GM12878 (cell line): ENCODE measurements at places on chromosomes 1 and 21. TPM values are rescaled to one million over a fixed set of nuclear protein-coding genes. Genes with fewer than 3 reads are reported as not detected.

CD247 gene
- polyA plus RNA-seq = 0.53 and 0.54 TPM in 2 replicates

MCOLN2 gene
- polyA plus RNA-seq = 94.3 and 105 TPM in 2 replicates

PRR9 gene
- polyA plus RNA-seq = not detected in 2 replicates

PTGFR gene
- not detected in 2 replicates for polyA plus RNA-seq

CACHD1 gene
- polyA plus RNA-seq = not detected in 2 replicates

AUNIP gene
- 11.2 and 12.4 TPM in 2 replicates for polyA plus RNA-seq

SPATA46 gene
- not detected in 2 replicates for polyA plus RNA-seq

WNT3A gene
- polyA plus RNA-seq = not detected in 2 replicates

SPRR3 gene
- not detected in 2 replicates for polyA plus RNA-seq

MAP1LC3C gene
- not detected in 2 replicates for polyA plus RNA-seq

NBPF8 gene
- polyA plus RNA-seq = 1.5 and 1.7 TPM in 2 replicates

RXRG gene
- 0.10 TPM in 1 of 2 replicates, not detected in the other for polyA plus RNA-seq

FCER1A gene
- polyA plus RNA-seq = 0.31 TPM in 1 of 2 replicates, not detected in the other

S100A9 gene
- not detected in 2 replicates for polyA plus RNA-seq

GJA9 gene
- 0.13 TPM in 1 of 2 replicates, not detected in the other for polyA plus RNA-seq

ALX3 gene
- polyA plus RNA-seq = not detected in 2 replicates

DENND2C gene
- not detected in 2 replicates for polyA plus RNA-seq

FAM177B gene
- polyA plus RNA-seq = not detected in 2 replicates

C1orf87 gene
- polyA plus RNA-seq = not detected in 2 replicates

HPDL gene
- 53.1 and 57.9 TPM in 2 replicates for polyA plus RNA-seq

HCN3 gene
- polyA plus RNA-seq = 1.7 and 1.8 TPM in 2 replicates

ASAP3 gene
- polyA plus RNA-seq = 0.28 and 0.33 TPM in 2 replicates

PIK3CD gene
- polyA plus RNA-seq = 39.4 and 53.4 TPM in 2 replicates

KAZN gene
- polyA plus RNA-seq = 0.30 and 1.00 TPM in 2 replicates

FCER1G gene
- 0.38 and 0.71 TPM in 2 replicates for polyA plus RNA-seq

GALE gene
- 71.7 and 72.2 TPM in 2 replicates for polyA plus RNA-seq

RAP1GAP gene
- 0.09 TPM in 1 of 2 replicates, not detected in the other for polyA plus RNA-seq

SFN gene
- polyA plus RNA-seq = 0.82 and 0.94 TPM in 2 replicates

BLACAT1 gene
- polyA plus RNA-seq = 0.13 TPM in 1 of 2 replicates, not detected in the other

IL24 gene
- polyA plus RNA-seq = 5.1 and 5.3 TPM in 2 replicates

MPL gene
- polyA plus RNA-seq = not detected in 2 replicates

NR0B2 gene
- not detected in 2 replicates for polyA plus RNA-seq

RGS13 gene
- polyA plus RNA-seq = 0.20 TPM in 1 of 2 replicates, not detected in the other

HJV gene
- polyA plus RNA-seq = not detected in 2 replicates

LZIC gene
- polyA plus RNA-seq = 23.9 and 24.4 TPM in 2 replicates

FALEC gene
- polyA plus RNA-seq = 0.42 and 0.71 TPM in 2 replicates

KLHDC9 gene
- 3.7 and 4.9 TPM in 2 replicates for polyA plus RNA-seq

TMEM61 gene
- polyA plus RNA-seq = not detected in 2 replicates

CELA2B gene
- polyA plus RNA-seq = not detected in 2 replicates

MXRA8 gene
- 0.15 and 0.21 TPM in 2 replicates for polyA plus RNA-seq

SELP gene
- polyA plus RNA-seq = not detected in 2 replicates

PGLYRP4 gene
- polyA plus RNA-seq = 0.28 and 0.51 TPM in 2 replicates

AADACL4 gene
- polyA plus RNA-seq = not detected in 2 replicates

RNF2 gene
- 16.9 and 17.9 TPM in 2 replicates for polyA plus RNA-seq

TIAM1 gene
- polyA plus RNA-seq = 0.71 and 1.0 TPM in 2 replicates

TNNT2 gene
- not detected in 2 replicates for polyA plus RNA-seq

CHIT1 gene
- 0.42 and 0.96 TPM in 2 replicates for polyA plus RNA-seq
